ENCODE measurements at places on chromosomes 5 and 9. TPM values are rescaled to one million over a fixed set of nuclear protein-coding genes. Genes with fewer than 3 reads are reported as not detected.

DNA sequence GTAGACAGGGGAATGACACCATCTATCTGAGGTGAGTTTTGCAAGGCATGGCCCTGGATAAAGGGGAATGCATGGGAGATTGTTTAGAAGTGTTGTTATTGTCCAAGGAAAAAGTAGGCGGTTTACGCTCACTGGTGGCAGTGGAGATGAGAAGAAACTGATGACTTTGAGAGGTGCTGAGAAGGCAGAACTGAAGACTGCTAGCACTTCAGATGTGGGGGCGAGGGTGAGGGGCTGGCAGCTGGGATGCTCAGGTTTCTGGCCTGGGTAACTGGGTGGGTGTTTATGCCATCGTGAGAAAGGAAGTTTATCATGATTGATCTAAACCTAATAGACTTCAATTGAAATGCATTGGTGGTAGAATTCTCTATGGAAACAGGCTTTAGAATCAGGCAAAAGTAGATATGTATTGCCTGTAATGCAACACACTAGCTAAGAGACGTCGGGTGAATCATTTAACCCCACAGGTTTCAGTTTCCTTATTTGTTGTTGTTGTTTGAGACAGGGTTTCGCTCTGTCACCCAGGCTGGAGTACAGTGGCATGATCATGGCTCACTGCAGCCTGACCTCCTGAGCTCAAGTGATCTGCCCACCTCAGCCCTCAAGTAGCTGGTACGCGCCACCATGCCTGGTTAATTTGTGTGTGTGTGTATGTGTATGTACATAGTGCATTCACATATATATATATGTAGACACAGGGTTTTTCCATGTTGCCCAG lies 123.5 kb downstream of the SLC24A2 start:
- DNase-seq = no peak

DNA sequence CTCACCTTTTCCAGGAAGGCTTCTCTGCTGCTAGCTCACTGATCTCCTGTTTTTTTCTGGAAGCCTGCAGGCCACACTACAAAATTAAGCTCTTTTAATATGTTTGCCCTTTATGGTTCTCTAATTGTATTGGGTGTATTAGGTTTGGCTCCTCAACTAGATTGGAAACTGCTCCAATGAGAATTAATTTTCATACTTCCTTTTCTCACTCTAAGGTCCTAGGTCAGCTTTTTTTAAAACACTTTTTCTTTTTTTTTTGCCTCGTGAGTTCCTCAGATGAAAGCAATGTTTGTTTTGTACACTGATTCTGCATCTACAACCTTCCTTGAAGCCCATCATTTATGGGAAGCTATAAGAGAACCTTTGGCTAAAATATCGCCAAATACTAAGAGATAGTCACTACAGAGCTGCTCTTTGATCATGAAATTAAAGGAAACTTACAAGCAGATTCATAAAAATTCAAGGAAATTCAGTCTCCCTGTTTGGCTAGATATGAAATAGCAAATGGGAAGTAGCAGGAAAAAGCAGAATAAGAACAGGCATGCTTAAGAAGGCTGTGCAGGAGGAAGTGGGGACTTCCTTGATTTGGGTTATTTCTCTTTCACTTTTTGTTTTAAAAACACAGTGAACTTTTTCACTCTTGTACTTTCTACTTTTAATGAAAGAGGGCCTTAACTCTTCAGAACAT lies 55.2 kb upstream of the FYB1 start:
- DNase-seq = no peak

DNA sequence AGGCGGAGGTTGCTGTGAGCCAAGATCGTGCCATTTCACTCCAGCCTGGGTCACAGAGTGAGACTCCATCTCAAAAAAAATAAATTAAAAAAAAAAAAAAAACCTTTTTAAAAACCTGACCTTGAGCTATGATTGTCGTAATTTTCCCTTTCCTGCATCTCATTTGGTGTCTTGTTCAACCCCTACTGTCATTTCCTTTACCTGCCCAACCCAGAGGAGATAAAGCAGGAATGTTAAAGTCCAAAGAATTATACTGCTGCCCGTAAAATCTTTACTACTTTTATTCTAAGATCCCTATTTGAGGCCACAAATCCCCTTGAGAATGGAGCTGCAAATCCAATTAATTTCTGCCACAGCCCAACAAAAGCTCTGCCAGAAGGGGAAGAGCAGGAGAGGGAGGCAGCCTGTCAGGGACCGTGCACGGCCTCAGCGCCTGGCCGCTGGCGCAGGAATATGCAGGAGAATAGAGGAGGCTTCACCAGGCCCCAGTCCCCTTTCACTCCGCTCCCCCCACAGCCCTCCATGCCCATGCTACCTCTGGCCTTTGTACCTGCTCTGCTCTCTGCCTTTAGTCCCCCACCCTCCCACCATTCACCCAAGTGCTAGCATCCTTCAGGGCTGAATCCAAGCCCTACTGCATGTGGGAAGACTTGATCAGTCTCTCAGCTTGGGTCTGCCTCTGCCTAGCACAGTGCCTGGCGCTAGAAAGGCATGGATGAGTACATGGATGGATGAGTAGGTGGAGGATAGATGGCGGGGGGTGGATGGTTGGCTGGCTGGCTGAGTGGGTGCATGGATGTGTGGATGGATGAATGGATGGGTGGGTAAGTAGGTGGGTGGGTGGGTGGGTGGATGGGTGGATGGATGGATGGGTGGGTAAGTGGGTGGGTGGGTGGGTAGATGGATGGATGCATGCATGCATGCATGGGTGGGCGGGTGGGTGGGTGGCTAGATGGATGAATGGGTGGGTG lies 99.8 kb upstream of the SARDH start:
- DNase-seq = no peak

Gene SPINK7
- total RNA-seq = not detected

- DNase-seq = no peak
Measured at GRCh38 chr9:24832307-24832706, 286.6 kb upstream of the IZUMO3 start.

Gene SH3RF2
- total RNA-seq = 0.65 TPM

DNA sequence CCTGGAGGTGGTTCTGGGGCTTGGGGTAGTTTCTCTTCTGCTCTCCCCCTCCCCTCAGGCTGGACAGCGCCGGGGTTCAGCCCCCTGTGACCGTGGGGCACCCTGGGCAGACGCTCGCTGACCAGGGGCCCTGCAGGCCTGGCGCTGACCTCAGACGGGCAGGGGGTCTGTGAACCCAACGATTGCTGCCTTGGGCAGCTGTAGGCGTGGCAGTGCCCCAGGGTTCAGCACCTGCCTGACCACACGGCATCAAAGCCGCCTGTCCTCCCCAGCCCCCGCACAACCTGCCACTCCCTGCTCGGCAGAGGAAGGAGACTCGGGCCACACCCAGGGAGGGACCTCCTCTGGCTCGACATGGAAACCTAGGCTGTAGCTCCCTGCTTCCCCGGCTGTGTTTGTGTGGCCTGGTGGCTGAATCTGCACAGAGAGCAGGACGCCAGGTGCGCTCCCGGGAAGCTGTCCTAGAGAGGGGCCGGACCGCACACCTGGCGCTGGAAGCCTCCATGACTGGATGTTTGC lies 12.2 kb downstream of the LCN12 start:
- DNase-seq = no peak

Gene PTTG1
- total RNA-seq = 2.5 TPM

DNA sequence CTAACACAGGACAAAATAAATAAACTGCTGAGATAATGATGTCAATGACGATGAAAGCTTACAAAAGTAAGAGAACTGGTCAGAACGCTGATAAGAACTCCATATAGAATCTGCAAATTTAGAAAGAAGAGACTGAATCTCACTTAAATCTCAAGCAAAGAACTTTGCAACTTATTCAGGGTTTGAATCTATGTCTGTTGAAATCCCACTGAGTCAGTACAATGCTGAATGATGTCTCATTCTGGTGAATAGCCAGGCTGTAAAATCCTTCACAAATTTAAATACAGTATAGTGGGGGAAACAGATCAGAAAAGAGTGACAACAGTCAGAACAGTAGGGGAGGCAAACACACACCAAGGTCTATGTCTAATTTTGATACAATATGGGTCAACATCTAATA lies 38.9 kb upstream of the NR3C1 start:
- DNase-seq = no peak

Gene RAD1
- 19.1 TPM for total RNA-seq

DNA sequence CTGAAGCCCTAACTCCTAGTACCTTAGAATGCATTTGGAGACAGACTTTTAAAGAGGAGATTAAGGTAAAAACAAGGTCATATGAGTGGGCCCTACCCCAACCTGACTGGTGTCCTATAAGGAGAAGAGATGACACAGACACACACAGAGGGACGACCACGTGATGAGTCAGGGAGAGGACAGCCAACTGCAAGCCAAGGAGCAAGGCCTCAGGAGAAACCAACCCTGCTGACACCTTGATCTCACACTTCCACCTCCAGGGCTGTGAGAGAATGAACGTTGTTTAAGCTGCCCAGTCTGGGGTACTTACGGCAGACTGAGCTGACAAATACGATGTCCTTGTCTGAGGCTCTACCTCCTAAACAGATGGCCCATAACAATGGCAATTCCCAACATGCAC lies 93.6 kb downstream of the ROR2 start:
- no peak for DNase-seq

Gene NUDT12
- total RNA-seq = 7.0 TPM

Gene PCDHAC1
- total RNA-seq = 2.1 TPM

- DNase-seq = no peak
Measured at GRCh38 chr9:89497978-89498851, at the start of gene SEMA4D. TSS of gene SEMA4D (minus strand) at chr9:89498113. CDS start at chr9:89405456, 92,657 bp downstream.

DNA sequence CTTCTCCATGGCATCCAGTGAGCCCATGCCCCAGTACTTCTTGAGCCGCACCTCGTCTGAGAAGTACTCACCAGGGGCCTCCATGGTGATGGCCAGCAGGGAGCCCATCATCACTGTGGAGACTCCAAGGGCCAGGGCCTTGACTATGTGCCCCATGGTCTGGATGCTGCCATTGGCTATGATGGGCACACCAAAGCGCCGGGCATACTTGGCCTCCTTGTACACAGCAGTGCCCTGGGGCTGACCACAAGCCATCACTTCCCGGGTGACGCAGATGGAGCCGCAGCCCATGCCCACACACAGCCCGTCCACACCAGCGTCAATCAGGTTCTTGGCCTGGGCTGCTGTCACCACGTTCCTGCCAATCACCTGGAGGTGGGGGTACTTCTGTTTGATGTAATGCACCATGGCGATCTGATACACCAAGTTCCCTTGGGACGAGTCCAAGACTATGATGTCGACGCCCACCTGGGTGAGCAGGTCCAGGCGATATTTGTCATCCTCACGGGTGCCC lies 7.0 kb upstream of the DCAF12 start:
- no peak for DNase-seq

Gene PCDHB11
- 1.3 TPM for total RNA-seq
